ENCODE measurements at places on chromosomes 1 and 21.
A peak's percentile ranks its signal among the peaks of the same experiment; 100 is the strongest.

DNA sequence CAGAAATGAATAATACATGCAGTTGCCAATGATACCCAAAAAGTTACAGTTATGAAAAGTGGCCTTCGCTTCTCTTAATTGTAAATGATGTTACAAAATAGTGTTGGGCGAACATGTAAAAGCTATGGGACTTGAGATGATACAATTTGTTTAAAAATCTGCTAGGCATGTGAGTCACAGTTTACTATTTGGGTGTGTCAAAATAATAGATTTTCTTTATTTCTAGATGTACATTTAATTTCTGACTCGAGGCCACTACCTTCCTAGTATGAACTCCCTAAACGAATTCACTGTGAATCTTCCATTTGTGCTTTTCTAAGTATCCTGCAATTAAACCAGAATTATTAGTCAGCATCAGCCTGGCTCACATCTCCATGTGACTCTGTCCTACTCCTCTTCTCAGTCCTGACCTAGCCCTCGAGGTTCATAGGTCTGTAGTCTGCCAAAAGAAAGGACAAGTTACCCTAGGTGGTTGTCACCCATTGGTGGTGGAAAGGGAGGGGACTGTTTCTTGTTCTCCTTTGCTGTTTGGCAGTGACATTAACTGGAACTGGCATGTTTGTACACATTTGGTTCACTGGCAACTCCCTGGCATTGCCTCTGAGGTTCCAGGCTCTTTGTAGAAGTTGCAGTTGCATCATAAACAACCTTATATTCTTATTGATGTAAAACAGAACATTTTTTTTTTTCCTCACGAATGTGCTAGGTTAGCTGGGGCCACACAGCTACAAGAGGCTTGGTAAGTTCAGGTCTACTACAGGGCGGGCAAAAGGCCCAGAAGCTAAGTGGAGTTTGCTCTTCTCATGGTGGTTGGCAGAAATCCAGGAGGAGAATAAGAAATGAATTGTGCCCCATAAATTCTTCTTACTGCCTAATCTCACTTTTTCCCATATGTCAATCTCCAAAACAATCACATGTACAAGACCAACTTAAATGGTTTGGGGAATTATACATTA lies 746.5 kb upstream of the ADAMTS5 start:
- DNase-seq = no peak

- peak; percentile 74 for DNase-seq
Measured at GRCh38 chr1:94792473-94793295, 27.5 kb upstream of the SLC44A3 start.

GRCh38 chr1:183417772-183418491 lies at the start of gene NMNAT2:
TSS of gene NMNAT2 (minus strand) at chr1:183418380. CDS start at chr1:183418267, 113 bp downstream.
- DNase-seq = no peak

DNA sequence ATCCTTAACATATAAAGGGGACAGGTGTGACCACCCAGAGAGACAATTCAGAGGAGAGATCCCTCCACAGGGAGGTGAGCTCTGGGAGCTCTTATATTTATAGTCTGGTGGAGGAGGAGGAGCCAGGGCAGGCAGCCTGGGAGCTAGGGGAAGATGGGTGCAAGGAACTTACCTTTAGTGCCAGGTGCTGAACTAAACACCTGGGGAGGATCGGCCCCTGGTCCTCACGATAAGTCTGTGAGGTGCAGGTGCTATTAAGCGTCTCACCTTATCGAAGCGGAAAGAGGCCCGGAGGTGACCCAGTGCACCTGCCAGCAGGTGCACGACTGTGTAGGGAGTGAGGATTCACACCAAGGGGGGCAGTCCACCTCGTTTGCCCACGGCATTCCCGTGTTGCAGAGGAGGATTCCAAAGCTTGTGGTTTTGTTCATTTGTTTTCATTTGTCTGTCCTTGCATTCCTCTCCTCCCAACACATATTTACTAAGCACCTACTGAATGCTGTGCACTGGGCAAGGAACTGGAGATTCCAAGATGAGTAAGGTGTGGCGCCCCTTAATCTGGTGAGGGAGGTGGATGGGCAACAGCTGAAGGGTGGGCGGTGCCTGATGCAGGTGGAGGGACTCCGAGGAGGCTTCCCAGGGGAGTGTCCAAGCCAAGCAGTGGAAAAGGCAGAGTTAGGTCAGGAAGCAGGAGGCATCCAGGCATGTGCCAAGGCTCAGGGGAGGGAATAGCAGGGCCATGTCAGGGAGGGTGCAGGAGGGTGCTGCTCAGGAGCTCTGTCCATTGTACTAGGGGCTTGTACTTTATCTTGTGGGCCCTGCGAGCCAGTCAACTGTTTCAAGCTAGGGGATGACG lies 11.5 kb downstream of the ARHGEF10L start:
- no peak for DNase-seq

DNA sequence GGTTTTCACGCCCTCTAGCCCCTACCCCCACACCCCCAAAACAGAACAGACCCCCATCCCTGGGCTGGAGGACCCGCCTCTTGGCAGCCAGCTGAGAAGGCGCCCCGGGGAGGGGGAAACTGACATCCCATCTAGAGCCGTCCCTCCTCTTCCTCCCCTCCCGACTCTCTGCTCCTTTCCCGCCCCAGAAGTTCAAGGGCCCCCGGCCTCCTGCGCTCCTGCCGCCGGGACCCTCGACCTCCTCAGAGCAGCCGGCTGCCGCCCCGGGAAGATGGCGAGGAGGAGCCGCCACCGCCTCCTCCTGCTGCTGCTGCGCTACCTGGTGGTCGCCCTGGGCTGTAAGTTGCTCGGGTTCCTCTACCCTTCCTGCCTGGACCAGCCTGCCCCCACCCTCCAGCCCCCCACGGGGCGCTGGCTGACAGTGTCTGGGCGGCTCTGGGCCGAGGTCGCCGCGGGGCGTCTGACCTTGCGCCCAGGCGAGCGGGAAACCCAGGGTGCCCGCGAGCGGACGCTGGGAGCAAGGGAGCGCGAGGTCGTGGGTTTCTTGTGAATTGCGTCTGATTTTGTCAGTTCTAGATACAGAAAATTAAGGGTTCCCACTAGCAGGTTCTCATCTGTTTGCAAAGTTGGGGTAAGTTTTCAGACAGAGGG lies 618 bp downstream of the JAM2 start:
- peak; percentile 42 for DNase-seq

DNA sequence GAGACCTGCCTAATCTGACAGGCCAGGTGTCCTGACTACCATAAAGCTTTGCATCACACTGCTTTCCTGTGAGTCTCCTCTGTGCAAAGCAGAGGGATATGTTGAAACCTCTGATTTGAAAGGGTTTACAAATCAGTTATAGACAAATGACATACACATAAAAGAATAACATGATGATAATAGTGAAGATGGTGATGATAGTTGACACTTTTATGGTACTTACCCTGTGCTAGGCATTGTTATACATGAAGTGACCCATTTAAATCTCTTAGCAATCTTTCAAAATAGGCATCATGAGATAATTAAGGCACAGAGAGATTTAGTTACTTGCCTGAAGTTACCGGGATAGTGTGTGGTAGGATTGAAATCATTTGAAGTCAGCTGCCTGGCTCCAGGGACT lies 34.1 kb upstream of the PKN2 start:
- no peak for DNase-seq

GRCh38 chr1:108327534-108328466 lies 83.9 kb upstream of the NBPF4 start:
- peak; percentile 3 for DNase-seq
